ENCODE measurements at places on chromosomes 3 and 15.

GRCh38 chr3:171980578-171981270, 58.7 kb upstream of the FNDC3B start:
- peak; percentile 68 for DNase-seq

- no peak for DNase-seq
Observed at GRCh38 chr3:197286678-197287077, 11.7 kb downstream of the DLG1 start.

- DNase-seq, result no peak
Observed at GRCh38 chr3:170711786-170712185, 125.9 kb upstream of the SLC7A14 start.

- DNase-seq, result no peak
Observed at GRCh38 chr3:180277041-180277440, 240.3 kb upstream of the PEX5L start.

GRCh38 chr15:94193906-94194305, 37.5 kb upstream of the MCTP2 start:
- no peak for DNase-seq

GRCh38 chr3:23219117-23219516, 16.0 kb downstream of the UBE2E2 start:
- DNase-seq, result no peak

GRCh38 chr3:148962513-148962912, 28.8 kb upstream of the GYG1 start:
- peak; percentile 58 for DNase-seq

- DNase-seq, result peak; percentile 53
Observed at GRCh38 chr3:42229942-42230688, 35.9 kb downstream of the CCK start.

- DNase-seq, result no peak
Observed at GRCh38 chr3:151722856-151723255, 10.9 kb upstream of the AADACL2 start.

DNA sequence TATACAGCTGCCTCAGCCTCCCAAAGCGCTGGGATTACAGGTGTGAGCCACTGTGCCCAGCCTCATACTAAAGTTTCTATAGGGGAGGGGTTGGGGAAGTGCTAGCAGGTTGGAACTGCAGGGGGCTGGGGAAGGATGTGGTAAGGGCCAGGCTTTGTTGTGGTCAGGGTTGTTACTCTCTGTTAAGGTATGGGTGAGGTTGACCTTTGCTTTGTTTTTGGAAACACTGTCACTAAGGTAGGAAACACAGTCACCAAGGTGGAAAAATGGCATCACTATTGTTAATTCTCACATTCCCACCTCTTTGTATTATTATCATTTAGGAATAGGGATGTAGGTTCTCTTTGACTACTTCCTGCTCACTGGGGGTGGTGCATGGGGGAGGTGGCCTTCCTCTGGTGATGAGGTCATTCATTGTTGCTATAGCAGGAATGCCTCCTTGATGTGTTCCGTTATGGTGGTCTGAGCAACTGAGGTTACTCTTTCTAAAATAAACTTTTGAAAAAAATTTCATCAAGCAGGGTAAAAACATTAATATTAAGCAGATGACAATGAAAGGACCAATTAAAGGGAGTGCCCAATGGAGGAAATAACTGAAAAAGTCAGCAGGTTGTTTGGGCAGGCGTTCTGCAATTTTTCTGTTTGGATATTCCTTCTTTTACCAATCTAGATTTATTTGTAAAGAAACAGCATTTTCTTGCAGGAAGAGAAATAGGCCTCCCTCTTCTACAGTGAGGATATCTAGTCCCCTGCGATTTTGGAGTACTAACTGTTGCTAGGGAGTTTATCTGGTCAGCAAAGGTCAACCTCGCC, 150.5 kb downstream of the WDR76 start:
- DNase-seq, result no peak

DNA sequence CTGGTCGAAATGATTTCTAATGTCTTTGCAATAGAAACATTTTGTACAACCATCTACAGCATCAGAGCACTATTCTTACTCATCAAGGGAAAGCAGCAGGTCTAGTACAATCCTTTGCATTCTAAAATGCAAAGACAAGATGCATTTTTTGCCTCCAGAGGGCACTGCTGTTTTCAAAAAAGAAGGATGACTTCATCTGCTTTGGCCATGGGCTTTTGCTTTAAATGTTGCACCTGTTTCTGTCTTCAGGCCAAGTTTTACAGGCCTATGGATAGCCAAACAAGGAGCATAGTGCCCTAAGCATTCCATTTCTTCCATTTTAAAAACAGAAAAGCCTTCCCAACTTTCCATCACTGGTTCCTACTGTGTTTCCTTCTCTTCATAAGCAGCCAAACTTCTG, 3.4 kb downstream of the PARP9 start:
- peak; percentile 81 for DNase-seq

DNA sequence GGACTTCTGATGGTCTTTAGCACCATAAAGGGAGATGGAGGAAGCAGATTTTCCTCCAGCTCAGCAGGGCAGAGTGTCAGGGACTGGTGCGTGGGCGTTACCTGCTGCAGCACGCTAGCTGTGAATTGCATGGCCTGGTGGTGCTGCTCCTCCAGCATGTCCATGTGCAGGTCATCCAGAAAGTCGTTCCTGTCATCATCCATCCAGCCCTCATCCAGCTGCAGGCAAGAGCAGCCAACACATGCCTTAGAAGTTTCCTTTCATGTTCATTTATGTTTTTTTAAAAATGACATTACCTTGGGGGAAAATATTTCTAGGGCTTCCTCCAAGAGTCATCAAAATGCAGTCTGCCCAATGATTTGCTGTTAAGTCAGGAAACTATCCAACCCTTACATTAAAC, 239.2 kb downstream of the PDZRN3 start:
- no peak for DNase-seq

DNA sequence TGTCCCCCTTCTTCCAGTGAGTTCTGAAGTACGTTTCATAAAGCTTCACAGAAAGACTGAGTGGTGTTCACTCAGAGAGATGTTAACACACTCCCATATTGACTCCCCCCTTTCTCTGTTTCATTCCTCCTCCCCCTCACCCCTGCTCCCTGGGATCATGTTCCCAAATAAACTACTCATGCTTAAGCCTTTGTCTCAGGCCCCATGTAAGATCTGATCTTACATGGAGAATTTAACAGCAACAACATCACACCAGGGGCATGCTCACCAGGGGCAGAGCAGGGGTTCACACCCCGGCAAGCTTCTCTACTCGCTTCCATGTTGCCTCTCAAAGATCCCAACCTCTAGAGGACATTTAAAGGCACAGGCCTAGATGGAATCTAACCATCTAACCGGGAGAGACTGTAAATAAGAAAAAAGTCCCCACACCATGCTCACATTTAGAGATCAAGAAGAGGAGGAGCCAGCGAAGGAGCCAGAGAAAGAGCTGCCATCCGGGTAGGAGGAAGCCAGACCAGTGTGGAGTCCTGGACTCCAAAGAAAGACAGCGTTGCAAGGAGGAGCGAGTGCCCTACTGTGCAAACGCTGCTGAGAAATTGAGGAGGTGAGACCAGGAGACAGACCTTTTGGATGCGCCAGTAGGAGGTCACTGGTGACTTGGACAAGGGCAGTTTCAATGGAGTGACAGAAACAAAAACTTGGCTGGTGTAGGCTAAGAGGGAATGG, 21.4 kb upstream of the SRP14 start:
- no peak for DNase-seq

DNA sequence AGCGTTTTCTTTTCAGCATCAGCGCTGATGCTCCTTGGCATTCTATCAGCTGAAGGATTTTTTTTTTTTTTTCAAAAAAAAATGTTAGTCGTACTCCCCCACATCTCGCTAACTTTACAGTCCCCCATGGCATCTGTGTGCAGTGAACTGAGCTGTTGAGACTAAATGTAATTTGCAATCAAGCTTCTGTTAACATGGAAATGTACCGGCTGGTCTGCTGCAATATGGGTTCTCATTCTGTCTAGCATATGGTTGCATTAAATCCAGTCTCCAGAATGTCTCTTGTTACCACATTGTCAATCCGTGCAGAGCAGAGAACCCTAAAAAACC, 32.2 kb upstream of the TPRG1 start:
- DNase-seq, result no peak

GRCh38 chr3:153289334-153289808, 127.3 kb downstream of the RAP2B start:
- DNase-seq, result peak; percentile 83

- no peak for DNase-seq
Observed at GRCh38 chr15:40314723-40315276, 7.1 kb upstream of the PLCB2 start.

Measured in OCI-M1 (cell line).